NCI-H2081 (cell line): ENCODE measurements at places on chromosomes 4 and X.

GRCh38 chr4:54781756-54782155, 124.0 kb downstream of the KIT start:
- no peak for DNase-seq

DNA sequence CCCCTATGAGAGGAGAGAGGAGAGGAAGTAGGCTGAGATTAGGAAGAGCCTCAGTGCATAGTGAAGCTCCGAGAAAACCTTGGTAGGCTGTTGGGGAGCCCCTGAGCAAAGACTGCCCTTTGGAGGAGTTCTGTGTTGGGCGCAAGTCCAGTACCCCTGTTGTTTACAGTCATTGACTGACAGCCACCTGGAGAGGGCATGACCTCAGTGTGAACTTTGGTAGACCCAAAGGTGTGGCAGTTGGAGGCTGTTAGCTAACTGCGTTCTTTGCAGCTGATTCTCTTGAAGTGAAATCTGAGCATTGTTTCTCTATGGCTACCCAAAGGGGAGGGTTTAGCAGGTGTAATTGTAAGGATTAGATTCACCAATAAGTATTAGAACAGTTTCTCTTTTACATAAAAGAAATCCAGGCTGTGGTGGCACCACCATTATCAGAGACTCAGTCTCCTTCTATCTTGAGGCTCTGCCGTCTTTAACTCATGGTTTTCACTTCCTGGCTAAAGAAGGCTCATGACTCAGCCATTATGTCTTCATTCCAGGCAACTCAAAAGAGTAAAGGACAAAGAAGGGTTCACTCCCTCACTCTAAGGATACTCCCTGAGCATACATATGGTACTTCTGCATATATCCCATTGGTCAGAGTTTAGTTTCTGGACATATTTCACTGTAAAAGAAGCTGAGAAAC, 33.4 kb downstream of the ANXA3 start:
- no peak for DNase-seq

- DNase-seq, result no peak
Measured at GRCh38 chr4:80360900-80361299, 25.4 kb downstream of the CFAP299 start.

GRCh38 chr4:77040270-77040669, 35.5 kb downstream of the CCNI start:
- DNase-seq, result no peak

- no peak for DNase-seq
Measured at GRCh38 chr4:98125585-98125984, 17.7 kb downstream of the STPG2 start.

DNA sequence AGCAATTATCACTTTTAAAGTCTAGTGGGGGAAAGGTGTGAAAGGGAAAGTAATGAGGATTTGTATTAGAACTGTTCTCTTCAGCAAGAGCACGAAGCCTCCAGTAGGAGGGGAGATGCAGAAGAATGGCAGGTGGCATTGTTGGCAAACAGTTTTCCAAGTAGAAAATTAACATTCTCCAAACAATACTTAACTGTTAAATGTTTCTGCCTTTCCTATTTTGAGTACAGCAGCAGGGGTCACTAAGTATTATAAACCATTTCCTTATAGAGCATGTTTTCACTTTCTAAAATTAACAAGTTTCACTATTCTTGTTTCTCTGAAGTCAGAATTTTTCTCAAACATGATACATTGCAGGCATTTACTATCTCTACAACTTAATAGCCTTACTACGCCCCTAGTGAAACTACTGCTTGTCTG, 58.7 kb downstream of the LEF1 start:
- DNase-seq, result no peak

DNA sequence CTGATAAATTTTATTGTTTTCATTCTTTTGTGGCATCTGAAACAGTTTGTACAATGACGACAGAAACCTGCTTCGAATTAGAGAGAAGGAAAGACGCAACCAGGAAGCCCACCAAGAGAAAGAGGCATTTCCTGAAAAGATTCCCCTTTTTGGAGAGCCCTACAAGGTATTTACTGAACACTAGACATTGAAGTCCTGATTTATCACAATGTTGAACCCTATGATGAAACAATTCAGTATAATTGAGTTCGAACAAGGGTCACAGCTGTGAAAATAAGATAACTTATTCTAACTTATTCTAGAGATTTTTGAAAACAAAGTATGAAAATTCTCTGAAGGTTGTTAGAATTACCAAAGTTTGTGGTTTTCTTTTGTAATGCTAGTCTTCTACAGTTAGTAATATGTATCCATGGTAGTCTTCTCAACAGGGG, 111.3 kb downstream of the AFF1 start:
- DNase-seq, result no peak

DNA sequence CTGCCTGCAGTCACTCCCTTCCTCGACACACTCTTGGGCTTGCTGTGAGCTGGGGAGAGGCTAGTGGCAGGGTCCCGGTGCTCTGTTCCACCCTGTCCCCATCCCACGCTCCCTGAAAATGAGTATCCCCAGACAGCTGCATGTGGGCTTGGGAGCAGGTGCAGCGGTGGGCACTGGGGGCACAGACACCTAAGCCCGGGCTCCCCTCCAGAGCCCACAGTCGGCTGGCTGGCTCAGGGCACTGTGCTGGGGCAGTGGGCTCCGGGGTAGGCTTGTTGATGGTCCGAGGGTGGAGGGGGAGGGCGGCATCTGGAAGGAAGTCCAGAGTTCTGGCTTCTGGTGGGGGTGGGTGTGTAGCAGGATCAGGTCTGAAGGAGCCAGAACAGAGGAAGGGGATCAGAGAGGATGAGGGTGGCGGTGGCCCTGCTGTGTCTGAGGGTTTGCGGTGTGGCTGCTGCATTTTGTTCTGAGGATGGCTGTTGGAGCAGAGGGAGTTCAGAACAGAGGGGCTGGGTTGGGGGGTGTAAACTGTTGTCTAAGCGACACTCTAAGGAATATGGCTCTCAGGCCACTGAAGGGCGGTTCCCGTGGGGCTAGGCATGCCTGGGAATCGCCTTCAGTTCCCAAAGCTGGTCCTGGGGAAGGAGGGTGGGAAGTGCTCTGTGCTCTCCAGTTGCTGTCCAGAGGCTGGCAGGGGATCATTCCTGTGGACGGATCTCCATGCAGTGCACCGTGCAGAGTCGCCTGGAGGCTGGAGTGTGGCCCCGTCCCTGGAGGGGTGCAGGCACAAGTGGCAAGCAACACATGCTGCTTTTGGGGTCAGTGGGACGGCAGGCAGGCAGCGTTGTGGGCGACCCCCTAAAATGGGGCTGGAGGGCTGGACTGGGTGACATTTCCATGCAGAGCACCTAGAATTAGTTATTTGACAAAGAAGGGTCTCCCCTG, 114.0 kb downstream of the SORCS2 start:
- no peak for DNase-seq

GRCh38 chrX:131747173-131747572, 203.3 kb downstream of the OR13H1 start:
- peak; percentile 65 for DNase-seq

DNA sequence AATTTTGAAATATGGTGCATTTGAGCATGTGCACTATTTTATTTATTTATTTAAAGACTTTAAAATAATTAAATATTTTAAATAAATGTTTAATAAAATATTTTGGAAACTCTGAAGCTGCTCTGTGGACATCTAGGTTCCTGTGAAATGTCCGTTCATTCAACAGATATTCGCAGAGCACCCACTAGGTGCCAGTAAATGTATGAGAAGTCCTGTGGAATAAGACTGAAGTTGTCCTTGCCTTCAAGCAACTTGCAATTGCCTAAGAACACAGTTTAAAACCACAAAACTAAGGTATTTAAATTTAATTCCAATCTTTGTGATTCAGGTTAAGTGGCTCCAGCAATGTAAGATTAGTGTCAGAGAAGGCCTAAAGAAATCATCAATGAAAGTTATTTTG, 306.7 kb downstream of the GBA3 start:
- no peak for DNase-seq

- DNase-seq, result no peak
Measured at GRCh38 chr4:154869301-154869700, 88.2 kb downstream of the RBM46 start.

- DNase-seq, result no peak
Measured at GRCh38 chrX:47629419-47630200, at the start of gene CFP. Gene CFP, minus strand, starts transcription at chrX:47629930. Its CDS starts 86 bp downstream, at chrX:47629844.
